ENCODE measurements at places on chromosomes 3 and 15.

DNA sequence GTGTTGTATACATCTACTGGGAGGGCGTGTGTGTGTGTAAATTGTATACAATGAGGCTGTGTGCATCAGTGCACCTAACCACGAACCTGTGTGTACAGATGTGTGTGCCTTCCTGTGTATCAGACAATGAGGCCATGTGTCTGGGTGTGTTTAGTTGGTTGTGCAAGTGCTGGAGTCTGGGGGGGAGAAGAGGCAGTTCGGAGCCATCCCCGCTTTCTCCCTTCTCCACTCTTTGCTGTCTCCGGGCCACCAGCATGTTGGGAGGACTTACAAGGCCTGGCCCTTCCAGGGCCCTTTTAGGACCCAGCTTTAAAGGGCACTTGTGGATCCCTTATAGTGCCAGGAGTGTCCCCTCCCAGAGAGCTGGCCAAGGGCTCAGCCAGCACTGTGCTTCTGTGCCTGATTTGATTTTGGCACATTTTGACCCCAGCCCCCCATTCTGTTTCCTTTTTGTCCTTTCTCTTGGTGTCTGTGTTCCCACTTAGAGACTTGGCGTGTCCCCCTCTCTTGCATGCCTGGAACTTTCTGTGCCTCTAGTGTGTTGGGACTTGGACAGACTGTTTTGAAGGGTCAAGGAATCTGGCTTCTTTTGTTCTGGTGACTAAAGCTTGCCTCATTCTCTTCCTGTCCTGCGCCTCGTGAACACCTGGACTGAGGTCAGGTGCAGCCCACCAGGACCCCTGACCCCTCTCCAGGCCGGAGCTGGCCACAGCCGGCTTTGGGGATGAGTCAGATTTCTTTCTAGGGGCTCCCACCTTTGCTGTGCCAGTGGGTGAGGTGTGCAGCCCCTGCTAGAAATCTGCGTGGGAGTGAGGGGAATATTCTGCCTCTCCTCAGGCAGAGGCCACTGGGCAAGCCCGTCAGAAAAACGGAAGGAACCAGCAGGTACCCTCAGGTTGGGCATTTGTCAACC is 1.5 kb downstream of the CTDSPL start:
- DNase-seq = no peak

- DNase-seq = no peak
Observed at GRCh38 chr3:155704771-155705559, 39.9 kb downstream of the PLCH1 start.

GRCh38 chr3:125965505-125965904 is 3.5 kb upstream of the ROPN1B start:
- no peak for DNase-seq

GRCh38 chr3:173403376-173403775 is 5.8 kb downstream of the NLGN1 start:
- DNase-seq = no peak

- DNase-seq = no peak
Observed at GRCh38 chr3:61090389-61091169, 160.7 kb downstream of the FHIT start.

DNA sequence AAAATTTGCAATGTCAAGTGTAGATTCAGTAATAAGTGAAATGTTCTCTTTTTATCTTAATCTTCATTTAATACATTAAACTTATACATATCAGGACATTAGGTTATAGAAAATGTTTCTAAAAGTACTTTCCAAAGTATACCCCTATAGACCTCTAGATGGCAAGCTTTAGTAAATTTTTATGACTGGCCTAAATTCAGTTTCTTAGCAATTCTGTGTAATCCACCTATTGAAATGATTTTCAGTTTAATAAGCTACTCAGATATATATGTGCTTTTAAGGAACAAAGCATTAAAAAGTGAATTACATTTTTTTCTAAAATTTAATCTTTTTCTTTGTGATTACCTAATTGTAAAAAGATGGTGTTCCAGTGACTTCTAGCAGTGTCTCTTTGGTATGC is 342.2 kb downstream of the GBE1 start:
- DNase-seq = no peak

DNA sequence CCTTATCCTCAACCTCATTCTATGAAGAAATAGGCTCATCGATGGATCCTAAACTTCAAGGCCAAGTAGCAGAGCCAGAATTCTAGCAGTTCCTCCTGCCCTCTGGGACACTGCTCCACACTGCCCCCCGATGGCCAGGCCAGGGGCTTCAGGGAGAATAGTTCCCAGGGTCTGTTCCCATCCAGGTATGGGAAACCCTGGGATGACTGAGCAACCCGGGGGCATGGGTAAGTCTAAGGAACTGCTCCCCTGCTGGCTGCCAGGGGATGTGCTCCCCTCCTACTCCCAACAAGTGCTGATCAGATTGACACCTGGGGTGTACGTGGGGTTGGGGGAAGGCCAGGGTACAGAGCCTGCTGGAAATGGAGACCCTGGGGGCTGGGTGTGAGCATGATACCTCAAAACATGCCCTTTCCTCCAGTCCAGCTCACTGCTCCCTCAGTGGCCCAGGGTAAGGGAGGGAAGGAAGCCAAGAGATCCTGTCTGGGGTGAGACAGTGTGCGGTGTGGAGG is 7.6 kb downstream of the ULK3 start:
- DNase-seq = no peak

- DNase-seq = no peak
Observed at GRCh38 chr3:12516873-12517272, 28.4 kb downstream of the MKRN2OS start.

All from SK-N-MC (cell line).